CD14-positive monocyte (primary cell): ENCODE measurements at places on chromosomes 1 and 21.

GRCh38 chr1:152410599-152410998, 3.5 kb downstream of the CRNN start:
- DNase-seq: no peak

GRCh38 chr21:18053151-18053550, 191.5 kb upstream of the CHODL start:
- DNase-seq: no peak

DNA sequence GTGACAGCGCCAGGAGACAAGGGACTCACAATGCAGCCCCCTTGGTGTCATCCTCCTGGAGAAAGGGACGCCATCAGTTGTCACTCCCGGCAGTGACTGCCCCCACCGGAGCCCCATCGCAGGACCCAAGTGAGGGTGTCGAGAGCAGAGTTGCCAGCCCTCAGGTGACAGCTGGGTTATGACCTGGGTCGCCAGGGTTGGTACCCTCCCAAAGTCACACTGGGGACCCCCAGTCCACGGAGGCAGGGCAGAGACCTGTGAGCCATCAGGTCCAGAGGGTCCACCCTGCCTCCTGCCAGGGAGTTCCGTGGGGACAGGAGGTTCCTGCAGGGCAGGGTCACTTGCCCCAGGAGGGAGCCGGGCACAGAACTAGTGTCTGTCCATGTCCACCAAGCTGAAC, 78.2 kb upstream of the IFFO2 start:
- DNase-seq: no peak

DNA sequence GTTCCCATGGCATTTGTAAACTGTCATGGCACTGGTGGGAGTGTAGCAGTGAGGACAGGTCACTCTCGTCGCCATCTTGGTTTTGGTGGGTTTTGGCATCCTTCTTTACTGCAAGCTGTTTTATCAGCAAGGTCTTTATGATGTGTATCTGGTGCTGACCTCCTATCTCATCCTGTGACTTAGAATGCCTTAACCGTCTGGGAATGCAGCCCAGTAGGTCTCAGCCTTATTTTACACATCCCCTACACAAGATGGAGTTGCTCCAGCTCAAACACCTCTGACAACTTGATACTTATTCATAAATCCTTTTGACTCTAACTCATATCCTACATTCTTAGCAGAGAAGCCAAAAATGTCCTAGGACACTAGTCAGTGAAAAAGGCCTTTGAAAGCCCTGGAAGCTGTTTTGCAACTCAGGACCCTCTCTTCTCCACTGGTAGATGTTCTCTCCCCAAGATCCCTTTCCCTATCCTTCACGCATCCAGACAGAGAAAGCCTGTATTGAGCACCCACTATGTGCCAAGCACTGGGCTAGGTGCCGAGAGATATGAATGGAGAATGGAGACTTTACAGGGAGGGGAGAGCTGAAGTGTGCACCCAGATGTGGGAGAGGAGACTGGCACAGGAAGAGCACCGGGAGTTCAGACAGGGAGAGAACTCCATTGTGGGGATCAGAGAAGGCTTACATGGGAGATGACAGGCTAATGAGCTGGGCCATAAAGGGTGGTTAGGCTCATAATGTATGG, 6.7 kb upstream of the CSRP1 start:
- DNase-seq: no peak

- no peak for DNase-seq
These were observed 264.5 kb downstream of the OLFM3 start for GRCh38 chr1:101732261-101732660.

GRCh38 chr1:184644771-184645170, 109.9 kb downstream of the EDEM3 start:
- DNase-seq: no peak
